Adipocyte (in vitro differentiated cells): ENCODE measurements at places on chromosomes 1 and 21.

DNA sequence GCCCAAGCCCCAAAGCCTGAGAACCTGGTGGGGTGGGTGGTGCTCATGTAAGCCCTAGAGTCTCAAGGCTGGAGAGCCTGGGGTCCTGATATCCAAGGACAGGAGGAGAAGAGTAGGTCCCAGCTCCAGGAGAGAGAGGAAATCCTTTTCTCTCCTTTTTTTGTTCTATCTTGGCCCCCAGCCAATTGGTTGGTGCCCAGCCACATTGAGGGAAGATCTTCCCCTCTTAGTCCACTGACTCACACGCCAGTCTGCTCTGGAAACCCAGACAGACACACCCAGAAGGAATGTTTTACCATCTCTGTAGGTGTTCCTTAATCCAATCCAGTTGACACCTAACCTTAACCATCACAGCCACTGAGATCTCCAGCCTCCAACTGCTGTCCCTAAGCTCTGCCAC, 16.2 kb upstream of the LIN9 start:
- DNase-seq = no peak

DNA sequence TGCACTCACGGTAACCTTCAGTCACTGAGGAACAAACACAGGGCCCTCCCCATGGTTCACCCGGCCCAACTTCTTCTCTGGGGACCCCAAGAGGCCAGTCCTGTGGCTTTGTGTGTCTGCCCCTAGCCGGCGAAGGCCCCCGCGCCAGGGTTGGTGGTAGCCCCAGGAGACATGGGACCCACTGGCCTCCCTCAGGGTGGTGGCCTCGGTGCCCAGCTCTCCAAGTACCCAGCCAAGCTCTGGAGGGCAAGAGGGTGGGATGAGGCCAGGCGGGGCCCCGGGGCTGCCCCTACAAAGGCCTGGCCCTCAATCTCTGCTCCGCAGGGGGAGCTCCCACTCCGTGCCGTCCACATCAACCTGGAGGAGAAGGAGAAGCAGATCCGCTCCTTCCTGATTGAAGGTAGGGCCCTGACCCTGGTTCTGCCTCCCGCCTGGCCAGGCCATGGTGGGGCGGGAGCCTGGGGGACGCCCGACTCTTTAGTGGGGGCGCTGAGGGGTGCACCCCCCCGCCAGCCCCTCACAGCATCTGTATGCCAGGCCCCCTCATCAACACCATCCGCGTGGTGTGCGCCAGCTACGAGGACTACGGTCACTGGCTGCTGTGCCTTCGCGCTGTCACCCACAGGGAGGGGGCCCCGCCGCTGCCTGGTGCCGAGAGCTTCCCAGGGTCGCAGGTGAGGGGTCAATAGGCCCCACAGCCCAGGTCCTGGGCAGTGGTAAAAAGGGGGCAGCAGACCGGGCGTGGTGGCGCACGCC, 5.6 kb downstream of the PLEKHN1 start:
- DNase-seq = no peak

GRCh38 chr1:43366179-43366578, 1.6 kb downstream of the ELOVL1 start:
- DNase-seq = no peak

GRCh38 chr1:30596470-30596869, 126.9 kb downstream of the MATN1 start:
- DNase-seq = no peak

- DNase-seq = no peak
These were observed 16.1 kb downstream of the CNR2 start for GRCh38 chr1:23897083-23897482.

DNA sequence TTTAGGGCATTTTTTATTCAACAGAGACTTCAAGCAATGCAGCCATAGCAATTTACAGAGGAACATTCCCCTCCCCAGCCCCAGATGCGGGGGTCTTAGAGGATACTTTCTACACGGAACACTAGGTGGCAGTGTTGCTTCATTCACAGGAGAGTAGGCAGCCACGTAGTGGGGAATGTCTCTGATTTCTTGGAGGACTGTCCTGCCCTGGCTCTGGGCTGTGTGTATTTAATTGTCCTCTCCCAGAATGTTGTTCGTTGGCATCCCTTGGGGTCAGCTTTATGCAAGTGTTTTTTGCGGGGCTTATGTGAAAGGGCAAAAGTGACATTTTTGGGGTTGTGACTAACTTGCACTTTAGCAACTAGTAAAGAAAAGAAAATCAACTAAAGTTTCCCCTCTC, 96.9 kb downstream of the PAPPA2 start:
- peak; percentile 87 for DNase-seq

DNA sequence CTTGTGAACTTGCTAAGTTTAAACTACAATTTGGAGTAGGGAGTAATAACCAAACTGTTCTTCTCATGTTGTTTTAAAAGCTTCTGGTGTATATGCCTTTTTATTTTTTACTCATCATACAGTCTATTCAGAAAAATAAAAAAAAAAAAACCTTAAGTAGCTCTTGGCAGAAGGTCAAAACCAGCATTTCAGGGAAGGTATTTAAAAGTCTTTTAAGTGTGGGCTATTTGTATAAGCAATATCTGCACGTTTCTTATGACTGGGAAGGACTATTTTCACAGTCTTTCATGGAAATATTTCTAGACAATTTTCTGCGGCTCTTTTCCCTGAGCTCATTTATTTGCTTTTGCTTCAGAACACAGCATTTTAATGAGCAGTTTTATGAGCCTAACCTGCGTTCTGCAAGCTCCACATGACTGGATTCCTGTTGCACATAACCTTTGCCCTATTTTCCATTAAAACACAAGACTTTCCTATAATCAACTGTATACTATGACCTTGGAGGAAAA, 60.9 kb upstream of the C1orf105 start:
- peak; percentile 53 for DNase-seq

- no peak for DNase-seq
These were observed 56.2 kb upstream of the TARBP1 start for GRCh38 chr1:234535218-234535617.

- DNase-seq = no peak
These were observed 55.3 kb downstream of the PBX1 start for GRCh38 chr1:164614316-164614715.

- DNase-seq = no peak
These were observed 70.8 kb upstream of the COA6 start for GRCh38 chr1:234302354-234302962.

GRCh38 chr21:39453571-39454179, 1.9 kb downstream of the SH3BGR start:
- DNase-seq = no peak

DNA sequence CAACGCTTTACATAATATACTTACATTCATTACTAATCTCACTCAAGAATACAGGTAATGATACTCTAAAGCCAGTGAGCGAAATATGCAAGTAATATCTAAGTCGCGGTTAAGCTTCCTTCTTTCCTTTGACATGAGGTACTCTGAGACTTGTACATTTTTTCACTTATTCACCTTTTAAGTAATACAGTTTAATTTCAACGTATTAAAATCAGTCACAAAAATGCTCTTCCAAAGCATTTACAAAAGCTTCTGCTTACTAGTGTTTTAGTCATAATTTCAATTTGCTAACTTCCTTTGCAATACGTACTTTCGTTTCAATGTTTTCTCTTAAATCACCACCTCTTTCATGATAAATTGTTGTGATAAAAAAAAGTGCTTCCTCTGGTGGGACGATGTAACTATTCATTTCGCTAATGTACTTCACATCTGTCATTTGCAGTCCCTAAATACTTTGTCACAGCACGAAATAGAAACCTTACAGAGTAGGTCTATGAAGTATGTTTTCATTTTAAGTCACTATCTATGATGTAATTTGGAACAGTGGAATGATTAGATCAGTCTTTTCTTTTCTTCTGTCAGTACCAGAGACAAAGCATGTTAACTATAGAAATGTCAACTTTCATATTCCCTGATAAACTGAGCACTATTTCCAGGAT, 34.0 kb upstream of the ADGRL4 start:
- DNase-seq = peak; percentile 32

DNA sequence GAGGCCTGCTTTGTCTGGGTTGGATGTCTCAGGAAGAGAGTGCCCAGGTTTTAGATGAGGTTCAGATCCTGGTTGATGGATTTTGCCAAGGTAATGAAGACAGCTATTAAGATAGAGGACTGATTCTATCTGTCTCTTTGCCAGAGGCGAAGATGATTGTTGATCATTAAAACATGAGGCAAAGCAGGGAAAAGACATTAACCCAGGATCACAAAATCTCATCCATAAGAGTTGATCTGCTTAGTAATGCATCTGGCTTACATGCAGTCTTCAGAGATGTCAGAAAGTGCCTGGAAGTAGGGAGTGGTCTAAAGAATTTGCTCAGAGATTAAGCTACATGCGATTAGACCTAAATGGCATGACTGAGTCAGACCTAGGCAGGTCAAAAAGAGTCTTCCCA, 229.6 kb upstream of the PLD5 start:
- DNase-seq = no peak

- no peak for DNase-seq
These were observed 141.8 kb downstream of the CTH start for GRCh38 chr1:70552662-70553566.

- peak; percentile 19 for DNase-seq
These were observed 1.8 kb downstream of the SH3GLB1 start for GRCh38 chr1:86706018-86706635.

DNA sequence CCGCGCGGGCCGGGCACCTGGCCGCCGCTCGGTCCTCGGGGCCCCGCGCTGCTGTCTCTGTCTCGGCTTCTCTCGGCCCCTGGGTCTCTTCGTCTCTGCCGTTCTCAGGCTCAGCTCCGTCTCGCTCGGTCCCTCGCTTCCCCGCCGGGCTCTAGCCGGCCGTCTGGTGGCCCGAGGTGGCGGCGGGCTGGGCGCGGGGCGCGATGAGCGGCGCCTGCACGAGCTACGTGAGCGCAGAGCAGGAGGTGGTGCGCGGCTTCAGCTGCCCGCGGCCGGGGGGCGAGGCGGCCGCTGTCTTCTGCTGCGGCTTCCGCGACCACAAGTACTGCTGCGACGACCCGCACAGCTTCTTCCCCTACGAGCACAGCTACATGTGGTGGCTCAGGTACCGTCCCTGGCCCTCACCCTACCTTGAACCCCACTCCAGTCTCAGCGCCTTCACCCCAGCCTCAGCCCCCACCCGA, 355 bp downstream of the SHISAL2A start:
- peak; percentile 42 for DNase-seq

- DNase-seq = no peak
These were observed 71.1 kb upstream of the CD34 start for GRCh38 chr1:207981976-207982375.

DNA sequence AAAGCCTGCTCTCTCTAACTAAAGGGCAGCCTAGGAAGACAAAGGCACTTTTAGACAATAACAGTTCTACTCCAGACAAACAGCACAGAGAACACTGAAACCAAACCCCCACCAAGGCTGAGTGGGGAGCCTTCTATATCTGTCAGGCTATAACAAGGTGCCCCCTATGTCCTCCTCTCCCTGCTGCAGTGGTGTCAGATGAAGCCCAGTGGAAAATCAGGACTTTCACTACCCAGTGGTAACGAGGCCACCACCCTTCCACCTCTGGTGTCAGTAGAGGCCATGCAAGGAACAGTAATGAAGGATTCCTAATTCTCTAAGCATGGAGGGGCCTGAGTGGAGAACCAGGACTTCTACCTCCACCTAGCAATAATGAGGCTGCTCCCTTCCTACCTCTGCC, 83.7 kb downstream of the ZSWIM5 start:
- DNase-seq = no peak

- no peak for DNase-seq
These were observed 172.8 kb upstream of the CXADR start for GRCh38 chr21:17340081-17340480.

DNA sequence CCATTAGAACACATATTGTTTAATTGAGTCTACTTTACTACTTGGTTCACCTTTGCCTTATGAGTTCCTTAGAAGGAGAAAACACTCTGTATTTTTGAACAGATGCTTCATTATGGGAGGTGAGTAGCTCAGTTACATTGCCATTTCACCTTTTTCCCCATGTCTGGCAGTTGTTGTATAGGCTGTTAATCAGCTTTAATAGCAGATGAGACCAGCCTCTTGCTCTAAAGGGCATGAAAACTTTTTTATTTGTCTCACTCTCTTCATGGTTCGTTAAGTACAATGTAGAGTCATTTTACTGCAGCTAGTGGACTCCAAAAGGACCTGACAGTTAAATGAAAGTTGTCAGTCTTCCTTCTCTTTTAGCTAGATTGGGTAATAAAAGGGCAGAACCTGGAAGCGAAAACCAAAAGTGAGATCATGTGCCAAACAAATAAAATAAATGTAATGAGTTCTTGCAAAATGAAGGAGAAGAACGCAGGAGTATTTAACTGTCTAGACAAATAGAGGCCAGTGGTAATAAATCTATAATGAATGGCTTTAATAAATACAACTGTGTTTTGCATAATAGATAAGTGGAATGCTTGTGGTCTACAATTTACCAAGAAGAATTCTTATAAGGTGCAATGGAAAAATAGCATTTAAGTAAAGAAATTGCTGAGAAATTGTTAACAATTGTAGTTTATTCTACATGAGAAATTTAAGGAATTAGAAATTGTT, 180.0 kb upstream of the NEGR1 start:
- DNase-seq = no peak

- DNase-seq = peak; percentile 34
These were observed 11.6 kb upstream of the KCNJ15 start for GRCh38 chr21:38244885-38245869.

- no peak for DNase-seq
These were observed 104.4 kb upstream of the UBE2U start for GRCh38 chr1:64098846-64099582.

GRCh38 chr1:157715736-157716135, 15.2 kb upstream of the FCRL3 start:
- no peak for DNase-seq

DNA sequence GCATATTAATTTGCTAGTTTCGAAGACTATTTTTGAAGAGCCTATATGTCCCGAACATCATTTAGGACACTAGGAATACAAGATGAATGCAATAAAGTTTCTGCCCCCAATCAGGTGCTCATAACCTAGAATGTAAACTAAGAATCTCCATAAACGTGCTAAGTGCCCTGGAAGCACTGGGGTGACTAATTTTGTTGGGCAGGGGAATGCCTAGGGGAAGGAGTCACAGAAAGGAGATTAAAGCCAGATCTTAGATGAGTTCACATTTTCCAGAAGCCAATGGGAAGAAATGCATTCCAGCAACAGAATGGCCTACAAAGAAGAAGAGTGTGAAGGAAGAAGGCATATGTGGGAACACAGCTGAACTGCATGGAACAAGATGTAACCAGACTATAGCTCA, 19.5 kb downstream of the SCYL3 start:
- DNase-seq = peak; percentile 63

DNA sequence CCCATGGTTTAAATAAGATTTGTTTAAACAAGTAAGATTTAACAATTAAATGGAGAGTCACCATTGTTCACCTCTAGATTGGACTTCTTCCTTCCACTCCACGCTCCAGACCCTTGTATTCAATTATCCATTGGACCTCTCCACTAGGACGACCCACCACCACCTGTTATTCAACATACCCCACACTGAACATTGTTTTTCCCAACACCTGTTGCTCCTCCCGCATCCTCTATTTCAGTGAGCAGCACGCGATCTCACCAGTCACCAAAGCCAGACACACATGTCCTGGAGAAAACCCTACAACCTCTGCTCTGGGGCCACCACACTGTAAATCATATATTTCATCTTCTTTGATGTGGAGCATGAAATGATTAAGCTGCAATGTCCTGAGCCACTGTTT, 28.6 kb downstream of the ATP8B2 start:
- DNase-seq = no peak

GRCh38 chr1:58679463-58679862, 20.4 kb downstream of the MYSM1 start:
- DNase-seq = no peak

- DNase-seq = peak; percentile 94
These were observed 167.3 kb downstream of the FASLG start for GRCh38 chr1:172826096-172826741.

- DNase-seq = no peak
These were observed 13.2 kb downstream of the PPP1R12B start for GRCh38 chr1:202361701-202362100.

GRCh38 chr1:247357781-247358211, 26.1 kb upstream of the ZNF496 start:
- DNase-seq = no peak
